ENCODE measurements at places on chromosomes 5 and 9.
A peak's percentile ranks its signal among the peaks of the same experiment; 100 is the strongest.

DNA sequence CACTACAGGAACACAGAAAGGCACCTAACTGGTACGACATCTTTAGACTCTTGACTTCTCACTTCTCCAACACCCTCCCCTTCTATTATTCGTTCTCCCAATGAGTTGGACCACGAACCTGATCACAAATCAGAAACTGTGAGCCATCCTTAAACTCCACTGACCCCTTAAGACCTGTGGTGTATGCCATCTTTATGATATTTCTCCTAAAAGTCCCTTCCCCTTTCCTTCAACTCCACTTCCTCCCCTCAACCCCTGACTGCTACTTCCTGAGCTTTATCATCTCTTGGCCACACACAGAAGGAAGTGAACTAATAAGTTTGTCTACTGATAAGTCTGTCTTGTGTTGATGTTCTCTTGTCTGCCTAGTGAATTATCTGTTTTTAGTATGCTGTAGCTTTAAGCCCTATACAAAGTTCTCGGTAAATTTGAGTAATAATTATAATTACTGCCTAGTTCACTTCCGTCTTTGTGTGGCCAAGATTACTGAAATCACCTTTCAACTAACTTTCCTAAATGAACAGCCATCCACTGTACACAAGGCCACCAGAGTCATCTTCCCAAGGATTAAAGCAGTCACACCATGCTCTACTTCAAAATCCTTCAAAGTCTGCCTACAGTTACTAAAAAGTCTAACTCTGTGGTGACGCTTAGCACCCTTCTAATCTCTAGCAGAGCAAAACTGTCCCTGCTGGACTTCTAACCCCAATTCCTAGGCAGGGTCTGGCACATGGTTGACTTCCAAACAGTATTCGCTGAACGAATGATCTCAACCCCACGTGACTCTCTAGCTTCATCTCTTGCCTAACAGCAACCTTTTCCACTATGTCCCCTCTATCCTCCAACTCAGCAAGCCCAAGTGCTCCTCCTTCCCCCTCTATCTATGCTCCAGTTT, 23.2 kb downstream of the ELOVL7 start:
- no peak for DNase-seq

- no peak for DNase-seq
Measured at GRCh38 chr5:87900419-87900818, 368.2 kb downstream of the TMEM161B start.

DNA sequence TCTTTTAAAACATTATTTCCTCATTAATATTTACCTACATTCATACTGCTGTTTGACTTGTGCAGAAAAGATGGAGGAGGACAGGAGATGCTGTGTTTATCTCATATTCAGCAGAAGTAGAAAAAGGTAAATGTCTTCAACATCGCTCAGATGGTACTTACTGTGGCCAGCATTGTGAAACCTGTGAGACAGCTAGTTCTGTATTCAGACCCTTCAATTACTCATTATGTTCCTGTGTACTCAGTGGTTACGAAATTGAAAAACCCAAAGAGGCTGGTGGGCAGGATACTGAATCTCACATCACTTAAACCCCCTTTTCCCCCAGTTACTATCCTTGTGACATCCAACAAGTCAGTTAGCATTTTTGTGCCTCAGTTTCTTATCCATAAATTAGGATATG, 216.0 kb downstream of the KDM4C start:
- no peak for DNase-seq

- no peak for DNase-seq
Measured at GRCh38 chr5:17316970-17317459, 99.6 kb downstream of the BASP1 start.

DNA sequence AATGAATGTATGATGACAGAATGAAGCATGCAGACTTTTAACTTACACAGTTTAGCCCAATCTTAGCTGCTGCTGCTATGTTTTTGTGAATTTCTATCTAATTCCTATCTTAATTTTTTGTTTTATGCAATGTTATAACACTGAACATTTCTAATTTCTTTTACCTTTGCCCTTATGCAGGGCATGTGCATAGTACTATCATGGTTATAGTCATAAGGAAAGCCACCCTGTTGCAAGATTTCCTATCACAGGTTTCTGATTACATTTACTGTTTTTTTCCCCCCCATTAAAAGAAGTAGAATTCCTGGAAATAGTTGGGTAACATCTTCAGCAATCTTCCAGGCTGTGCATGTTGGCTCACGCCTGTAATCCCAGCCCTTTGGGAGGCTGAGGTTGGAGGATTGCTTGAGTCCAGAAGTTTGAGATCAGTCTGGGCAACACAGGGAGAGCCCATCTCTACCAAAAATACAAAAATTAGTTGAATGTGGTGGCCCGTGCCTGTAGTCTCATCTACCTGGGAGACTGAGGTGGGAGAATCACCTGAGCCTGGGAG, 164.4 kb downstream of the KDM4C start:
- DNase-seq, result no peak

DNA sequence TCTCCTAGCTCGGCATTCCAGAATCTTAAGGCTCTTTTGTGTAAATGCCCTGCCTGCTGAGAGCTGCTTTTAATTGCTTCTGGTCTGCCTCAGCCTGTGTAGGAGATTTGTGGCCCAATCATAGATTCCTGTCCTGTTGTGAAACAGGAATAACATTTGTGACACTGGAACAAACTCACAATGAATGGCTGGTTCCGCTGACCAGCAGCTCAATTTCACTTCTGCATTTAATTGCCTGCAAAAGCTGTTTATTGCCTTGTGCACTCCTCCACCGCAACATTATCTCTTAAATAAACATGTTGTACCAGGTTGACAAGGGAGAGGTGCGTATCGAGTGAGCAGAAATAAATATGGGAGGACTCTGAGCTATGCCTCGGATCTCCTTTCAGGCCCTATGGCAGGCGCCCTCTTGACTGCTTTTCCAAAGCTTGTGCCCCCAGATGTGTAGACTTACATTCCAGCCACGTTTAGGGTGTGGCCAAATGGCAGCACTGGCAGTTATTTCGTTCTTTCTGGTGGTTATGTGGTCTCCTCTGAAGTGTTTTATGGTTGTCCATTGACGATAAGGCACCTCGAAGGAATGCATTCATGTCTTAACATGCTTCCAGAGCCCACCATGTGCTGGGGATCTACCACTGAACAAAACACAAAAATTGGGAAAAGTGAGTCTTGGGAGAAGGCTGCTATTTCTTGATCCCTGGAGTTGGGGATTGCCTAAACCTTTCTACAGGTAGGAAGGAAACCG, 58.1 kb downstream of the DMRT1 start:
- DNase-seq, result no peak

DNA sequence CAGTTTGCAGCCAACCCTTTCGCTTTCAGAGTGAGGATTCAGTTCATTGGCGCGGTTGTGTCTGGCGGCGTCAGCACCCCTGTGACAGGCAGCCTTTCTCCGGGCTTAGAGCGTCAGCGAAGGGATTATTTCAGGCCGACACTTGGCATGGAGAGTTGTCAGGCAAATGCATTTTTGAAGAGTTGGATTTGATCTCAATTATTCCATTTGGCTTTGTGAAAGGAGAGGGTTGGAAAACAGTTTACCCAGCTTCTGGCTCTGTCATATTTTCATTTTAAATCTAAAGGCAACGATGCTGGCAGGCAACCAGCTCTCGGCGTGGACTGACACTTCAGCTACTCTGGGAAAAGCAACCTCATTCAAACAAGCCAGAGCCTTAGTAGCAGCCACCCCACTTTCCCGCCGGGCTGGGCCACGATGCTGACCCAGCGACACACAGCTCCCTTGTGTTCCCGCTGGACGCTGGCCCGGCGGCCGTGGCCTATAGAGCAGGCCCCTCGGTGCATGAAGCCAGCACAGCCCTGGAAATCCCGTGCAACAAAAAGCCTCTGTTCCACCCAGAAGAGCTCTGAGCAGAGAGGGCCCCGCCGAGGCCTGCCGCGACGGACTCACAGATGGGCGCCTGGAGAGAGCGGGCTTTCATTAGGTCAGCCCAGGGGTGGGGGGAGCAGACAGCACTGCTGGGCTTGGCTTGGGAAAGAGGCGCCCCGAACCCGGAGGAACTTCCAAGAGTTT, 28.9 kb upstream of the LPCAT1 start:
- peak; percentile 52 for DNase-seq

- peak; percentile 11 for DNase-seq
Measured at GRCh38 chr5:126106029-126106428, 317.2 kb upstream of the GRAMD2B start.

- DNase-seq, result no peak
Measured at GRCh38 chr9:29245351-29245750, 1672.1 kb upstream of the C9orf72 start.

- no peak for DNase-seq
Measured at GRCh38 chr5:179146277-179146676, 86.1 kb downstream of the ZNF354C start.

- no peak for DNase-seq
Measured at GRCh38 chr9:36301227-36301626, 43.0 kb upstream of the GNE start.

- DNase-seq, result no peak
Measured at GRCh38 chr5:159402311-159402710, 72.0 kb upstream of the IL12B start.

DNA sequence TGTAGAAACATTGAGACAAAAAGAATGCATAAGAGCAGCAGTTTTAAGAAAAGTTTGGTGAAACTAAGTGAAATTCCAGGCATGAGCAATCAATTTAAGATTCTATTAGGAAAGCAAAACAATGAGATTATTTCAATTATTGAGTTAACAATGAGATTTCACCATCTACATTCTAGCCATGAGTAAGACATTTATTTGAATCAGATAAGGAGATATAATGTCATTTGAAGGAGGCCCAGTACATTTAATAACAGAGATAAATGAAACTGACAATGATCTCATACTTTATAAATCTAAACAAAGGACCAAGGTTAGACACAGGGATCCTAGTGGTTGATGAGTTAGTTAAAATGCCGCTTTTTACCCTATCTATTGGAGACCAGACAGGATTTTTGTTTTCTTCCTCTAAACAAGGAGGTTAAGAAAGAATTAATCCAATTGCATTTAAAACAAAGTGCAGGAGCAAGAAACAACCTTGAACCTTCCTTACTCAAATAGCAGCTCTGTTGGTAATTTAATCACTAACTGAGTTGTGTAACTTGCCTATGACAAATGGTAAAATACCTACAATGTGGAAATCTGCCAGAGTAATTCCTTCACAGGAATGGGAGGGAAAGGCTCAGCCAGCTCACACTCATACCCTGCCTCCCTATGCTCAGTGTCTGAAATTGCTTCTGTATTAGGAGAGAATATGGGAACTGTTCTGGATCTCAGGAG, 103.5 kb upstream of the NR3C1 start:
- DNase-seq, result peak; percentile 80

DNA sequence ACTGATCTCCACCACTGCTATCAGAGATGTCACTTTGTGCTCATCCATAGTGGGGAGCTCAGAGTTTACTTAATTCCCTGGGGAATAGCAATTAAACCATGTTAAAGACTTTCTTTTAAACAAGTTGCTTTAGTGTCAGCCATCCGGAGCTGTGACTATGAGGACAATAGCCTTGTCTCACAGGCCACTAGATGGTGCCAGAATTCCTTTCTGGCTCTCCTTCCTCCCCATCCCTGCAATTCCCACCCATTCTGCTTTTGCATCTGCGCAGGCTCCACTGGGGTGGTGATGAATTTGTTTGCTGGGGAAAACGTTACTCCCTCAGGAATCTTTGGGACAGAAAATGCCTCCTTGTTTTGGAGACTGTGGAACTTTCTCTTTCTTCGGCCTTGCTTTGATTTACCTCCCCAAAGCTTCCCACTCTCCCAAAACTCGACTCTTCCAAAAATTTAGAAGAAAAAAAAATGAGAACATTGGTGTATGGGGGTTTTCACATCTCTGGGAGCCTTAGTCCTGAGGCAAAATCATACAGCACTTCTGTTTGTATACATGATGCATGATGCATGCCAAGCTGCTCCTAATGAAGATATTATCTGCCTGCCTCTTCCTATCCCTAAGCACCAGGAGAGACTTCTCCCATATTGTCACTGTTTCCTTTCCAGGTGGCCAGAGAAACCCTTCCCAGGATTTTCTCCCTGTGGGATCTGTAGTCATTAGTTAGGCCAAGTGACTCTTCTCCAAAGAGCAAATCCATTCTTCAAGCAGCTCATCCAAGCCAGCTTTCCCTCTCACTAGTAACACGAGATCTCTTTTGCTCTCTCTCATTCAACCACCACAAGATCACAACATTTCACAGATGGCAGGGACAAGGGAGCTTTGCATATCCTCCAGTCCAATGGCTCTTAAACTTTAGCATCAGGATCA, 466.1 kb downstream of the TLR4 start:
- peak; percentile 27 for DNase-seq

GRCh38 chr5:134097211-134097749, 17.2 kb upstream of the TCF7 start:
- DNase-seq, result no peak

DNA sequence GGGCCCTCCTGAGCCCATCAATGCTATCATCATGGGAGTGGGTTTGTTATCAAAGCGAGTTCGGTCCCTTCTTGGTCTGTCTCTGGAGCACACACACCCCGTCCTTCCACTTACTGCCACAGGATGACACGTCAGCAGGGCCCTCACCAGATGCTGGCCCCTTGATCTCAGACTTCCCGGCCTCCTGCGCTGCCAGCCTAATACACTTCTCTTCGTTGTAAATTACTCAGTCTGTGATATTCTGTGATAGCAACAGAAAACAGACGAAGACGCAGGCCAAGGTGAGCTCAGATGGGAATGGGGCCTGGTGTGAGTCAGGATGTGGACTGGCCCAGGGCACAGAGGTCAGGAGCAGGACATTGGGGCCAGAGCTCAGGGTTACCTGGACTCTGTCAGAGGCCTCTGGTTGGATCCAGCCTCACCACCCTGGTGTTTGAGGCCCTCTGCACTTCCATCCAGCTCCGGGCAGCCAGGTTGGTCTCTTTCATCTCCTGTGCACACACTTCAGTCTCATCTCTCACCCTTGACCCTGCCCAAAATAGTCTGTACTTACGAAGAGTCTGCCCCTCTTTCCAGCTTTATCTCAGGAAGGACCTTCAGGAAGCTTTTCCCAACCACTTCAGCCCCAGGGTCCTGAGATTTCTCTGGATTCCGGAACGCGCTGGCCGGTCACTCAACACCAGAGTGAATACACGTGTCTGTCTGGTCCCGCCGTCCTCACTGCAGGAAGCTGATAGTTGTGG, 26.0 kb upstream of the CNOT6 start:
- DNase-seq, result no peak

DNA sequence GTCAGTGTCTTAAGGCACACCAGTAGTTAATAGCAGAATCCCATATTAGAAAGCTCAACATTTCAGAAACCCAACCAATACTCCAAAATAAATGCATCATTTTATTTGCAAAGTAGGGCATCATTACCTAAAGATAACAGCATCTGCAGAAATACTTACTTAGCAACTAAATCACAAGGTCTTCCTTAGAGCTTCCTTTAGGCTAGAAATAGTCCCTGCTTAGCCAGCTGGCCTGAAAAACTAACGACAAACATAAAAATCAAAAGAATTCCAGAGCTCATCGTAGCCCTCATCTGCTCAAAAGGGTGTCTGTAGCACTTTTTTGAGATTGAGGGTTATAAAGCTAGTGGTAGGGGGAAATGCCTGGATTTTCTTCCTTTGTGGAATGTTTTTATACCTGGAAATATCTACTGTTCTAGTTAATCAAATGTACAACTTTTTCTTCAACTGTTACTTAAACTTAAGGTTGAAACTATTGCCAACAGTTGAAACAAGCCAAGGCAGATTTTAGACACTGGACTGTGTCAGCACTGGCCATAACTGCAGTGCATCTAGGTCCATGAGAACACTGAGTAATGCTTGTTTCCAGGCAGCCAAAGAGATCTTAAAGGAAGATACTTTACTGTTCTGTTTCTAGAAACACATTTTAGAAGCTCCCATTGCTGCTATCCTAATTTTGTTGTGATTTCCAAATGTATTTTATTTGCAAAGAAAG, 129.4 kb upstream of the RASA1 start:
- no peak for DNase-seq

- DNase-seq, result no peak
Measured at GRCh38 chr9:136854842-136855460, 2.8 kb downstream of the MAMDC4 start.
